ENCODE measurements at places on chromosomes 11 and 22. TPM values are rescaled to one million over a fixed set of nuclear protein-coding genes. Genes with fewer than 3 reads are reported as not detected.

USH1C gene
- polyA plus RNA-seq: 107 TPM

UPB1 gene
- 64.6 TPM for polyA plus RNA-seq

KRTAP5-10 gene
- polyA plus RNA-seq: not detected

- peak; percentile 18 for DNase-seq
- H3K4me3 ChIP-seq: peak overlapping the region; percentile 100
- H3K36me3 ChIP-seq: no peaks in the 10 kb centered on the region
- H3K27ac ChIP-seq: peak overlapping the region; percentile 57
- peaks cover 6% of the 10 kb centered on the region for H3K27me3 ChIP-seq
- no peaks in the 10 kb centered on the region for H3K4me1 ChIP-seq
Measured at GRCh38 chr11:43644621-43645299, 35.8 kb upstream of the HSD17B12 start.

GRCh38 chr11:58775066-58775708 is 43.4 kb upstream of the GLYAT start:
- H3K27me3 ChIP-seq: no peaks in the 10 kb centered on the region
- H3K27ac ChIP-seq: no peak overlapping the region
- DNase-seq: no peak
- H3K4me1 ChIP-seq: no peaks in the 10 kb centered on the region
- H3K36me3 ChIP-seq: no peaks in the 10 kb centered on the region

- H3K27ac ChIP-seq: peak overlapping the region; percentile 47
- DNase-seq: peak; percentile 57
- no peak overlapping the region for H3K4me3 ChIP-seq
- H3K4me1 ChIP-seq: no peaks in the 10 kb centered on the region
Measured at GRCh38 chr22:44765571-44766285, 13.4 kb downstream of the ARHGAP8 start.

IGLL1 gene
- not detected for polyA plus RNA-seq

MS4A4E gene
- polyA plus RNA-seq: not detected

PRODH gene
- 8.2 TPM for polyA plus RNA-seq

- H3K4me1 ChIP-seq: no peaks in the 10 kb centered on the region
- H3K4me3 ChIP-seq: no peak overlapping the region
- no peak overlapping the region for H3K27ac ChIP-seq
Measured at GRCh38 chr11:20310137-20310536, 53.4 kb upstream of the HTATIP2 start.

Data from kidney (tissue), 22 donors.